ENCODE measurements at places on chromosomes 4 and X.

GRCh38 chr4:150694438-150694837, 112.5 kb downstream of the MAB21L2 start:
- DNase-seq = no peak

DNA sequence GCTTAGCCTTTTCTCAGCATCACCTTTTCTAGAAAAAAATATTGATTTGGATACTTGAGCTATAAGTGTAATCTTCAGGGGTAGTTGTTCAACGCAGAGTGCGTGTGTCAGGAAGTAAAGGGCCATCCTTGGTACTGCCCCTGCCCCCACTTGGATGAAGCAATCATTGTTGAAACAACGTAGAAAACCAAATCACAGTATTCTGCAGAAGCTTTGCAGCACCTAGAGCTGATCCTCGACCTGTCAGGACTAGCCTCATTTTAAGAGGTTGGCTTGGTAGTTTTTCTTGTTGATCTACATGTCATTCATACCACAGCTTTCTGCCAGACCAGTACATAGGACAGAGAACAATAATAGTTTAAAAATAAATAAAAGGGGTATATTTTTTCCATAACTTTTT, 65.3 kb upstream of the MYOZ2 start:
- DNase-seq = no peak

GRCh38 chr4:149370785-149371420, 444.7 kb downstream of the IQCM start:
- peak; percentile 78 for DNase-seq

GRCh38 chrX:13076176-13076961, 31.9 kb upstream of the FAM9C start:
- DNase-seq = peak; percentile 46

DNA sequence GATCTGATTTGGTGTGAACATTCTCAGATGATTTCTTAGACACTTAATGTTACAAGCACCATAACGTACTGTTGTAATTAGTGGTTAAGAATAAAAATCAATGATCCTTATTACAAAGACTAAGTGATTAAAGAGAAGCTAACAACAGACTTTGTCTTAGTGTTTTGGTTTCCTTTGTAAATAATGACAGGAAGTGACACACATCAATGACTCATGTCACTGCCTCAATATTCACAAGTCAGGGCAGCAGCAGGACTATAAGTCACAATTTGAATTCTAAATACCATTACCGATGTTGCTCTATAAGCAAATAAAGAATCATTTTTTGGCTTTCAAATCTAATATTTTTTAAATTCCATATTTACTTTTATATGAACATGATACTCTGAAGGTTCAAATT, 115.8 kb upstream of the FAT4 start:
- DNase-seq = peak; percentile 49

- DNase-seq = no peak
These were observed 5.2 kb downstream of the EGFL6 start for GRCh38 chrX:13574600-13574999.

GRCh38 chrX:703466-703865, 72.9 kb downstream of the SHOX start:
- no peak for DNase-seq

DNA sequence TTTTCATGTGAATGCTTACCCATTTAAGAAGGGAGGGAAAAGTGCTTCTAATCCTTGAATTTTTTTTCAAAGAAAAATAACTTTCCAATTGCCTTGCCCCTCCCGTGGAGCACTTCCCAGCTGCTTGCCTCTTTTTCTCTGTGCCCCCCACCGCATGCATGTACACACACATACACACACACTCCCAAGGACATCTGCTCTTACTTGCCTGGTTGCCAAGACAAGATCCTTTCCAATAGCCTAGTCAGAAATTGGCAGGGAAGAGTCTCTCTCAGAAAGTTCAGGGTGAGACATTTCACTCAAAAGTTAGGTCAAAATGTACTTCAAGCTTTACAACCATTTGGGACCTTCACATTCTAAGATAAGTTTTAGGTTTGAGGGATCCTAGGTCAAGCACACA, 10.9 kb downstream of the HHIP start:
- peak; percentile 77 for DNase-seq

GRCh38 chrX:154097003-154097588, 421 bp downstream of the MECP2 start:
- DNase-seq = peak; percentile 40

- DNase-seq = peak; percentile 72
These were observed 1840.1 kb downstream of the PCDH7 start for GRCh38 chr4:32560306-32560705.

DNA sequence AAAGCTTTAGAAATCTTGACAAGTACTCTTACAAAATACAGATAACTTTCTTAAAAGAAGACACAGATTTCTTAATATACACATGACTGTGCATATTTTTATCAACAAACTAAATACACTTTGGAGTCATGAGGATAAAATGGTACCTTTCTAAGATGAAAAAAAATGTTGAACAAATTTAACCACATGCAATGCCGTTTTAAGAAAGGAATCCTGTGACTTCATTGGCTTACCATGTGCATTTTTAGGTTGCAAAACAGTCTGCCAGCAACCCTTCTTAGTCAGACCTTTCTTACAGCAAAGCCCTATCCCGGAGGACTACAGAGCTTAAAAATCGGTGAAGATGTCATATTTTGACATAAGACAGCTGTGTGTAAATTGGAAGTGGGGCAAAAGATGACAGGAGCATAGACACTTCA, 51.7 kb downstream of the GASK1B start:
- DNase-seq = peak; percentile 99

DNA sequence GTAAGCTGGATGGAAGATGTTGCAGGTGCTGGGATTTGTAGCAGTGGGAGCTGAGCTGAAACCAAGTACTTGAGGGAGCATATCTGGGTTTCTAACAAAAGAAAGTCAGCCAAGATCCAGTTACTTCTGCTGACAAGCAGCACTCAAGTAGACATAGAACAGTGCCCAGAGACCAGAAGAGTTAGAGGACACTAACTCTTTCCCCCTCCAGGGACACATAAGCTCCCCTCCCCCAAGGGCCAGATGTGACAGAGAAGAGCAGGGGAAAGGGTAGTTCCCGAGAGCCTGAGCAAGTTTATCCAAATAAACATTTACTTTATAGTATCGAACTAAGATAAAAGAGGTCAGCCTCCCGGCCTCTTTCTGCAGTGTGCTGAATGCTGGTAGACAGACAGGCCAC, 12.2 kb downstream of the TRPC3 start:
- no peak for DNase-seq

GRCh38 chr4:54213761-54214160, 15.3 kb upstream of the PDGFRA start:
- peak; percentile 58 for DNase-seq

DNA sequence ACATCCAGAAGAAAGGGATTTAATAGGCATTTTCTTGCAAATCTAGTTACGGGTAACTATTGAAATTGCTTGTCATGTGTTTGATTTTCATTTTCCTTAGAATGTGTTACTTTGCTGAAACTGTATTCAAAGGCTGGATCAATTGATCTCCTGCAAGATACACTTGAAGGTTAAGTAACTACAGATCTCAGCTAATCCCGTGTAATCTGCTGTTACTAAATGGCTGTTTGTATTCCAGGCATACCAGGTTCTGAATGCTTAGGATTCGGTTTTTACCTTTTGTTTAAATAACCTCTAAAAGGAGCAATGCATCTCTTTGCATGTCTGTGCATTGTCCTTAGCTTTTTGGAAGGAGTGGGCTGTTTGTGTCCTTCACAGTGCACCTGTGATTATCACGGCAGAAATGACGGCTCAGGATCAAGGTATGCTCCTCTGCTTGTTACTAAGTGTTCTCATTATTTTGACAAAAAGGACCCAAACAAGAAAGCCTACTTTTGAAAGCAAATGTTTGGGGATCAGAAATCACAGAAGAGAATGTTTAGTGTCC, at the start of gene LRIT3:
LRIT3 (plus strand) TSS at position 212 of the 547 bp plus-strand sequence; CDS start at position 307, 95 bp downstream.
- DNase-seq = no peak

DNA sequence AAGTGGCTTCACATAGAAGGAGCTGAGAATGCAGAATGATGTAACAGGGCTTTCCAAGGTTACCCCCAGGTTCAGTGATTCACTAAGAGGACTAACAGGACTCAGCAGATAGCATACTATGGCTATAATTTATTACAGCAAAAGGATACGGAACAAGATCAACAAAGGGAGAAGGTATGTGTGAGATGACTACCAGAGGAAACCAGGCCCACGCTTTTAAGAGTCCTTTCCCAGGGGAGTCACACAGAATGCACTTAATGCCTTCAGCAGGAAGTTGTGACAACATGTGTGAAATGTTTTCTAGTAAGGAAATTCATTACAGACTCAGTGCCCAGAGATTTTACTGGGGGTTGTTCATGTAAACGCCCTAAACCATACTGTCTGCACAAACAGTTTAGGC, 373.6 kb upstream of the MAGEB2 start:
- peak; percentile 8 for DNase-seq

GRCh38 chr4:145179281-145179860, 1.0 kb downstream of the OTUD4 start:
- DNase-seq = peak; percentile 54

- DNase-seq = peak; percentile 56
These were observed 49.2 kb upstream of the TLR2 start for GRCh38 chr4:153634738-153635353.

- no peak for DNase-seq
These were observed 9.3 kb upstream of the NAT8L start for GRCh38 chr4:2049811-2050210.

GRCh38 chrX:155632431-155633100, 19.8 kb upstream of the TMLHE start:
- no peak for DNase-seq

DNA sequence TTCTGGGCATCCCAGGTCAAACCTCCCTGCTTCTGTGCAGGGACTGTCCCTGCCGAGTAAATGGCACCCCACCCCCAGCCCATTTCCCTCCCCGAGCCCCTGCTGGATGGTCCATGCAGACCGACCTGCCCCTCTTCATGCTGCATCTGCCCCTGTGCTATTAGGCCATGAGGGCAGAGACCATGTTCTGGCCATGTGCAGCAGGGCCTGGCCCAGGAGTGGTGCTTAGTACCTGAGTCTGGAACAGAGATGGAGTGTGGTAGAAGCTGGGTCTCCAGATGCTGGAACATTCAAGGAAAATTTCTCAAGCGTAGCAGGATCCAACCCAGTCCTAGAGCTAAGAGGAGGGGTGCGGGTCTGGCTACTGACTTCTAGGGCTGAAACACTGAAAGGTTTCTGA, 15.3 kb upstream of the UBA1 start:
- DNase-seq = no peak

GRCh38 chr4:168632301-168632725, 135.5 kb downstream of the PALLD start:
- DNase-seq = no peak

DNA sequence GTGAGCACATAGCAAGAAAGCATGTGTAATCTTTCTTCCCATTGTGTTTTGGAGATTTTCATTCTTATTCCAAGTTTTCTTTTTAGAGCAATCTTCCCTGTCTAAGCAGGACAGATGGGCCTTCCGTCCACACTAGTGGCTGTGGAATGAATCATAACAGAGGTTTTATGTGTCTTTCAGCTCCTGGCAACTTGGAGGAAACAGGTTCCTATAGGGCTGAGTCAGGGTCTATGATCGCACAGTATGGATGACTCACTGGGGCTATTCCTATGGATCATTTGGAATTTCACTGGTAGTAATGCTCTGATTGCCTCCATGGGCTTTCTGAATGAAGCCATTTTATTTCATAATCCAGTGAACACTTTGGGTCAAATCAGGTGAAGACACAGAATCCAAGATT, 51.8 kb upstream of the CBLL2 start:
- peak; percentile 72 for DNase-seq

GRCh38 chr4:168837922-168838321, 172.1 kb downstream of the CBR4 start:
- DNase-seq = no peak

DNA sequence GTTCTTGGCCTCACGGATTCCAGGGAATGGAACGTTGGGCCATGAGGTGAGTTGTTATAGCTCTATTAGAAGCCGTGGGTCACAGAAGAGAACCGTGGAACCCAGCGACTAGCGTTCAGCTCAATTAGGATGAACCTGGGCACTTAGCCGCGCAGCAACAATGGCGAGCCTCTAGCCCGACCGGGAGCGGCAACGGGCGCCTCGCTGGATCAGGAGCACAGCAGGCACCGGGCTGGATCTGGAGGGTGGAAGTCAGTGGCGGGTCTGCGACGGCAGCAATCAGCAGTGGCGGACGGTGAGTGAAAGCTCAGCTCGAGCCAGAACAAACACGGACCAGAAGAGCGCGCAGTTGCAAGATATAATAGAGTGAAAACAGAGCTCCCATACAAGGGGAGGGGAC, 34.2 kb downstream of the AGA start:
- DNase-seq = no peak
